CD4-positive, alpha-beta T cell treated with Interleukin-10 for 1 hour (primary cell): ENCODE measurements at places on chromosomes 4 and X.

GRCh38 chrX:154719132-154719675 lies 31.7 kb downstream of the GAB3 start:
- DNase-seq = peak; percentile 73

GRCh38 chr4:105093975-105094374 lies 52.7 kb upstream of the TET2 start:
- DNase-seq = no peak

GRCh38 chrX:127207326-127207725 lies 387.8 kb downstream of the PRR32 start:
- DNase-seq = no peak

GRCh38 chr4:82034878-82035277 lies 338.9 kb downstream of the HNRNPD start:
- no peak for DNase-seq

- no peak for DNase-seq
Measured at GRCh38 chr4:8730159-8730558, 137.6 kb downstream of the CPZ start.

DNA sequence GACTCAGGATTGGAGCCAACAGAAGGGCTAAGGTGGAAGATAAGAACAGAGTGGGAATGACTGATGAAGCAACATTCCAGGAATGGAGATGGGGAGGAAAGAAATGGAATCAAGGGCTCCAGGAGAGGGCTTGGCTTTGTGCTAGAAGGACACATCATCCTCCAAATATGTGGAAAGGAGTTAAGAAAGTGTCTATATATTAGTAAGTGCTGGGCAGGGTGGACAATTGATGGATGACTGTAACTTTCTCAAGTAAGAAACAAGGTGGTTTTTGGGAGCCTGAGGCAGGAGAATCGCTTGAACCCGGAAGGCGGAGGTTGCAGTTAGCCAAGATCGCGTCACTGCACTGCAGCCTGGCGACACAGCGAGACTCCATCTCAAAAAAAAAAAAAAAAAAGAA lies 71.6 kb upstream of the NFKB1 start:
- DNase-seq = no peak

DNA sequence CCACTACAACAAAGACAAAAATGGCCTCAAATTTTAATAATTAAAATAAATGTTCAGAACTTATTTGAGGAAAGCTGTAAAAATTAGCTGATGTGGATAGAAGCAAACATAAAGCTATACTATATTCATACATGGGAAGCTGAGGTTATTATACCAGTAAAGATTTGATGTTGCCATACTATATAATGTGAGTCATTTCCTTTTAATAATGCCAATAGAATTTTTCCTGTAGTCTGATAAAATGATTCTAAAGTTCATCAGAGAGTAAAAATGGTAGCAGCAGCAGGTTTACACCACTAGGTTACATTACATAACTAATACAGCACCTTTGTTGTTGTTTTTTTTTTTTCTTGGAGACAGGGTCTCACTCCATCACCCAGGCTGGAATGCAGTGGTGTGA lies 45.5 kb upstream of the CYP2U1 start:
- no peak for DNase-seq

- DNase-seq = no peak
Measured at GRCh38 chr4:44157611-44158277, 290.9 kb downstream of the KCTD8 start.

GRCh38 chrX:99445336-99445735 lies 964.7 kb downstream of the PCDH19 start:
- no peak for DNase-seq

GRCh38 chrX:130825525-130825924 lies 77.5 kb downstream of the ENOX2 start:
- no peak for DNase-seq

GRCh38 chr4:53654300-53654758 lies 63.0 kb upstream of the LNX1 start:
- DNase-seq = no peak

- DNase-seq = no peak
Measured at GRCh38 chr4:6509587-6509986, 37.2 kb upstream of the PPP2R2C start.

DNA sequence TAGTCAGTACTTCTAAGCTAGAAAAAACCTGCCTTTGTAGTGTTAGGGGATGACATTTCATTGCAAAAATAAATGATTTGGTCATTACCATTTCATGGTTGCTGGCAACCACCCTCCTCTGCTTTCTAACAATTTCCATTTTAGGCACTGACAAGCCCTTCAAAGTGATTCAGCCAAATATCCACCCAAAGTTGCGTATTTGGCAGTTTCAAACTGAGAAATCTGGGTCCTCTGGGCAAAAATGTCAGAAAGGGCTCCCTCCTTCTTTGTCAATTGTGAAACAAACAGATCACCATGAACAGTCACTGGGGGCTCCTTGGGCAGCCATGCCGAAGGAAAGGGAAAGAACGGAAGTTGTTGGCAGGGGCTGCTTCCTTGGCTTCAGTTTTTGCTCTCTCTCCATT lies 33.0 kb downstream of the PLAC1 start:
- DNase-seq = no peak

- DNase-seq = no peak
Measured at GRCh38 chr4:63430105-63430504, 979.1 kb downstream of the TECRL start.

- no peak for DNase-seq
Measured at GRCh38 chrX:19686876-19687275, 171.6 kb upstream of the MAP3K15 start.

- no peak for DNase-seq
Measured at GRCh38 chr4:52996261-52997131, 134.4 kb downstream of the RASL11B start.

DNA sequence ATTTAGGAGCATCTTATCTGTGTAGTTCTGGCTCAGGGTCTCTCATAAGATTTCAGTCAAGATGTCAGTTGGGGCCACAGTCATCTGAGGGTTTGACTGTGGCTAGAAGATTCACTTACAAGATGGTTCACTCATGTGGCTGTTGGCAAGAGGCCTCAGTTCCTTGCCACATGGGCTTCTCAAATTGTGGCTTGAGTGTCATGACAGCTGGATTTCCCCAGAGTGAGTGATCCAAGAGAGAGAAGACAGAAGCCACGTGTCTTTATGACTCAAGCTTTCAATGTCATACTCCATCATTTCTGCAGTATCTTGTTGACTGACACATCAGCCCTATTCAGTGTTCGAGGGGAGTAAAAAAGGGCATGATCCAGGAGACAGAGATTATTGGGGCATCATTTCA lies 131.3 kb upstream of the AP1S2 start:
- DNase-seq = no peak

DNA sequence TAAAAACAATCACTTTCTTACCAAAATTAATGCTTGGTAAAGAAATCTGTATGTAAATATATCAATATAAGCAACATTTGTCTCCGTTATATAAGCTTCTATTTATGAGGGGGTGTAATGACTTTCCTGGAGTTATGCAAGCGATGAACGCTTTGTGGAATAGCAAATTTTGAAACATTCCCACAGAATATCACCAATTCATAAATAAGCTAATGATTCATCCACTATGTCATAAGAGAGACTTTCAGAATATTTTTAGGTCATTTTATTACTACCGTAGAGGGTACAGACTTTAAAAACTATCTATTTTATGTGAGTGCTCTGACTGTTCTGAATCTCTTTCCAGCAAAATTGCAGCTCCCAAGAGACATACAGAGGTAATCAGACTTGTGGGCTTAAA lies 179.5 kb upstream of the FTHL17 start:
- DNase-seq = no peak

DNA sequence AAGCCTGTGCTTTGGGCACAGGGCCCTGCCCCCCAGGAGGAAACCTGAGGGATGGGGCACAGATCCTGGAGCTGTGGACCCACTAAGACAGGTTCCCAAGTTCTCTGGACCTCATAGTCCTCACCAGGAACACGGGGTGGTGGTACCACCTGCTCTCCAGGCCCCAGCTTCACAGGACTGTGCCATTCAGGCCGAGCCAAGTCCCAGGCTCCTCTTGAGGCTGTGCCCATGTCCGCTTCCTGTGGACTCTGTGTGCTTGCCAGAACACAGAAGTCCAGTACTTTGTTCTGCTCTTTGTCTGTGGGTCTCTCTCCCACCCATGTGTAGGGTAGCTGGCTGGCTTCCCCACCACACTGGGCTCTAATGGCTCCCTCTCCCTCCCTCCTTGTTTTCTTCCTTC lies 104.5 kb upstream of the PSAPL1 start:
- no peak for DNase-seq

DNA sequence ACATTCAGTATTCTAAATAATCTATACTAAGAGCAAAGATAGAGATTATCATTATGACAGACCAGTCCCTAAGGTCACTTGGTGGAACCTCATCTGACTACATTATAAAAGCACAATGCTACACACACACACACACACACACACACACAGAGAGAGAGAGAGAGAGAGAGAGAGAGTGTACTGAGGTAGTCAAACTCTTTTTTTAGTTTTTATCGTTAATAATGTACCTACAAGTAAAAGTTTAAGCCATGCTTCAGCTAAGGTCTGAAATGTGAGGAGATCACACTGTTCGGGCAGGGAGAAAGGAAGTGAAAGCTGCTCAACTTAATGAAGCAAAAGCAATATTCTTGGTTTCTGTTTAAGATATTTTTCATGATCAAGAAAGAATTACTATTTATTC lies 75.8 kb upstream of the CCDC160 start:
- no peak for DNase-seq

DNA sequence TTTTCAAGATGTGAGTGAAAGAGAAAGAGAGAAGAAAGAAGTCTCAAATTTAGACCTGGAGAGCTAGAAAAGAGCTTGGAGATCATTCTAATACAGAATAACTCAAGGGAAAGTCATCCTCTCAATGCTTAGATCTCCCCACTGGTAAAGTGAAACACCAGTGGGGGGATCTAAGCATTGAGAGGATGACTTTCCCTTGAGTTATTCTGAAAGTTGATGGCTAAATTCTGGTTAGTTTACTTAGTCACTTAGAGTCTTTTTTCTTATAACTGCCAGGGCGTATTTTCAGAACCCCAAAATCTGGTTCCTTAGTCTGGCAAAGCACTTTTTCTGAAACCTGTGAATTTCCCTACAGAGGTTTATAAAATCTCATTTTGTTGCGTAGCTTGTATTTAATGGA lies 198.6 kb downstream of the ARHGAP24 start:
- DNase-seq = no peak

GRCh38 chr4:118825799-118826198 lies 10.1 kb downstream of the SEC24D start:
- DNase-seq = no peak

DNA sequence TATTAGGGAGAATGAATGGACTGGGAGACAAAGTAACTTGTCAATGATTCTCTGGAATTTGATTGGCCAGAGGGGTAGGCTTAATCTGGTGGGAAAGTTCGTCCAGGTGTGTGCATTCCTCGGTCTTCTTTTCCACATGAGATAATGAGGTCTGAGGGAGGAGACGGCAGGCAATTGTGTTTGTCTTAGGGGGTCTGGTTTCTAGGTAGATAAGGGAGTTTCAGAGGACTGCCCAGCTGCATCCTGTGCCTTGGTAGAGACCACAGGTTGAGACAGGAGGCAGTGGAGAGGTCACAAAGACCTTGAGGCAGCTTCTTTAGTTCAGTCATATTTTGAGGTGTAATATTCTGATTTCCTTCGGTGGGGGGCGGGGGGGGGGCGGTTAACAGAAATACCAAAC lies 4.3 kb downstream of the MGST2 start:
- DNase-seq = no peak

DNA sequence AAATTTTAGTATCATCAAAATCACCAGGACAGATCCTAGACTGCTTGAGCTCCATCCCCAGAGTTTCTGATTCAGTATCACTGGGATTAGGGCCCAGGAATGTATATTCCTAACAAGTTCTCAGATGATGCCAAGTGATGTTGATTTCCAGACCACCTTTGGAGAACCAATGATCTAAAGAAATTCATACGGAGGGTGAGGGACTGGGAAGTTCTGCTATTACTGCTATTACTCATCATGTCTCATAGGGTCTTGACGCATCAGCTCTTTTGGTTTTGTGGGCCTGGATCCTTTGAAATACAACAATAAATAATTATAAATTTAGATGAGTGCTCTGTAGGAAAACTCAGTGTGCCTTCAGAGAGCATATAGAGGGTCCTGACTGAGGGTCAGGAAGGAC lies 59.8 kb upstream of the LGI2 start:
- no peak for DNase-seq

GRCh38 chr4:8422327-8422726 lies 18.2 kb downstream of the ACOX3 start:
- DNase-seq = no peak
